ENCODE measurements at places on chromosomes 11 and 22.

DNA sequence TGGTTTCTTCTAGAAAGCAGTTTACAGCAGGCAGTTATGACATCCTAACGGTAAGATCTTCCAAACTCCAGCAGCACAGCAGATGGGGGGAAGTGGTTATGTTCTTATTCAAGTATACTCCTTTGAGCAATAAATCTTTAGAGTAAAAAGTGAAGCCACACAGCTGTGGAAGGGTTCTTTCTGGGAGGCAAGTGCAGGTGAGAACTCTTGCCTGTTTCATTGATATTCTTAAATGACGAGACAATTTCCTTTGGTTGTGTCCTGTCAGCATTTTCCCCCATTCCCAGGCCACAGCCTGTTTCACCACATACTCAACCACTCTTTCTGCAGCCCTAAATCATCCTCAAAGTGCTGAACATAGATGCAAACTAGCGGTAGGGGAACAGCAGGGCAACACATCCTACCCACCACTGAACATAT is 207.3 kb upstream of the MTNR1B start:
- no peak for DNase-seq

- DNase-seq = no peak
Measured at GRCh38 chr11:46388619-46389449, 2.7 kb downstream of the CHRM4 start.

DNA sequence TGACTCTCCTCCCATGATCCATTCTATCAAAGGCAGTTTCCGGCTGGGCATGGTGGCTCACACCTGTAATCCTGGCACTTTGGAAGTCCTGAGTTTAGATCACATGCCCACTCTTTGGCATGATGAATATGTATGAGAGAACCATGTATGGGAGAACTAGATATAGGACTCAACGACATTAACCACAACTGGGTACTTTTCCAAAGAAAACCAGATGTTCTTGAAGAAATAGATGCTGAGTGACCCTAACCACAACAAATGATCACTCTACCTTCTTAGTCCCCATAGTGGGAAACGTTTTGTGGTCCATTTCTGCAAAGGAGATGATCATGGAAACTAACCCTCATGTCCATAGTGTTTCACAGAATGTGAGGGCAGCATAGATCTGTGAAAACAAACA is 13.6 kb downstream of the FJX1 start:
- DNase-seq = no peak

DNA sequence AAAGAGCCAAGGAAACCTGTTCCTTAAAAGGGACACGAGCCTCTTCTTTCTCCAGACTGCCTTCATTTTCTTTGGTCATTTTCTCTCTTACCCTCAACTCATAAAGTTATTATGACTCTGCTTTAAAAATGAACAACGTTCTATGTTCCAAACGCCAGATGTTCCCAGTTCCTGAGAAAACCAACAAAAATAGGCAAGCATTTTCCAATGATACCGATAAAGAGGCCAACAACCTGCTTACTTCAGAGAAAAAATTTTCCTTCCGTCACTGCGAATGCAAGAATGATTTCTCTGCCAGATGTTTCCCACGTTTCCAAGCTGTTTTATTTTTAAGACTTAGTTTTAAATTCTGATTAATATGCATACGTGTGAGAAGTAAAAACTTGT is 315 bp upstream of the TRPC6 start:
- no peak for DNase-seq

DNA sequence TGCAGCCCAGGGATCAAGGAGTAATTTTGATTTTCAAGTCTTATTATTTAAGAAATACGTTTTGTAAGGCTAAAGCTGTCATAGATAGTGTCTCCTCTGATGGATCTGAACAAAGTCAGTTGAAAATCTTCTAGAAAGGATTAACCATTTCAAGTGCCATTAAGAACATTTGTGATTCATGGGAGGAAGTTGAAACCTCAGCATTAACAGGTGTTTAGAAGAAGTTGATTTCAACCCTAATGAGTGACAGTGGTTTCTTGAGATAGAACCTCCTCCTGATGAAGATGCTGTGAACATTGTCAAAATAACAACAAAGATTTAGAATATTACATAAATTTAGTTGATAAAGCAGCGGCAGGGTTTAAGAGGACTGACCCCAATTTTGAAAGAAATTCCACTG is 61.7 kb downstream of the PRR5L start:
- no peak for DNase-seq

DNA sequence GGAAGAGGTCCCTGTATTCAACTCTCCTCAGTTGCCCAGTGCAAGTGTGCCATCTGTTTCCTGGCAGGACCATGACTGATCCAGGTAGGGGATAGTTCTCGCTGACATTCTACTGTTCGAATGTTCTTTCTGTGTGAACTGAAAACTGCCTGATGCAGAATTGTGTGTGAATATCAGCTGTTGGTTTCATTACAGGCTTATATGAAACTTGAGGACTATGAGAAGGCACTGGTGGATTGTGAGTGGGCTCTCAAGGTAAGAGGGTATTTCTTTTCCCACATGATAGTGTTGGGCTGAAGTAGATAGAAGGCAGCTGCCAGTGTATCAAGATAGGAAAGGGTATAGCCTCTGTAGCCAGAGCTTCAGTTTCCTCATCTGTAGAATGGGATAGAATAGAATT is 15.3 kb downstream of the TTC12 start:
- no peak for DNase-seq

- no peak for DNase-seq
Measured at GRCh38 chr11:3617990-3618389, 23.8 kb downstream of the ART5 start.

GRCh38 chr11:45538939-45539338 is 126.5 kb downstream of the CHST1 start:
- DNase-seq = no peak

DNA sequence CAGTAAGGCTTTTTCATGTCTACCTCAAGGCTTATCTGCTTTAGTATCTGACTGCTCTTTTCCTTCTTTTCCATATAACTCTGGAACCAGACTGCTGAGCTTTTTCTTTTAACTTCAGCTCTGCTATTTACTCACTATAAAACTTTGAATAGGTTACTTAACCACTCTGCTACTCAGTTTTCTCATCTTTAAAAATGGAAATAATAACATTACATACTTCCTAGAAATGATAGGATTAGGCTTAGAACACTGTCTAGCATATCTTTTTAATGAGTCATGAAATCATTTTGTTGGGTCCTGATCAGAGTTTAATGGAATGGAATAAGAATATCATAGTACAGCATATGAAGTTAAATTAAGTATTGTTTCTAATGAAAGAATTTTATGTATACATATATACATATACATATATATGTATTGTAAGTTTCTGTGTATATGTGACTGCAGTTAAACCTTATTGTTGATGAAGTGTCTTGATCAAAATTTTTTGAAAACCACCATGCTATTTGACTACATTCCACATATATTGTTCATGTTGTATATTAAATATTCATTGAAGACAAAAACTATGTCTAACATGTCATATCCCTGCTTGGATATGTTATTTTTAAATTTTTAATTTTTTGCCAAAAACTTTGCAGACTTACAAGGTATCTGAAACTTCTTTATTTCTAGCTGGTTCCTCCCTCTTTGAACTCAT is 120.2 kb downstream of the METTL15 start:
- DNase-seq = no peak

GRCh38 chr11:73414977-73415651 is 38.9 kb downstream of the RELT start:
- DNase-seq = no peak

GRCh38 chr22:20546541-20546950 is 39.1 kb downstream of the MED15 start:
- no peak for DNase-seq

DNA sequence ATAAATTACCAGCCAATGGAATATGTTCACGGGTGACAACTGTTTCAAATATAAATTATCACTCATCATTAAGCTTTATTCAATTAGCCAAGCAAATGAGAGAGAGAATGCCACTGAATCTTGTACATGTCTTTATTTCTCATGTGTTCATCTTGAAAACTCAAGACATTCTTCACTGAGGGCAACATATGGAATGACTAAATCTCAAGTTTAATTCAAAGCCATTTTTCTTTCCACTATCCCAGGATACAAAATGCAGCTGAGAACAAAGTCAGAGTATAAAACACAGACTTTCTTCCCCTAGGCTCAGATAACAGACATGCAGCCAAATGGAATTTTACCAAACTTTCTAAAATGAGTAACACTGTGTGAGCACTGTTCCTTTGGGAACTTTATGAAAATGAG is 12.1 kb upstream of the BBOX1 start:
- no peak for DNase-seq

GRCh38 chr11:112179601-112180000 is 4.3 kb downstream of the BCO2 start:
- DNase-seq = no peak

GRCh38 chr11:96091476-96091875 is 167.6 kb upstream of the MTMR2 start:
- no peak for DNase-seq

Measured in cerebellar nuclear complex (tissue), 1 donor.